ENCODE measurements at places on chromosomes 5 and 9.

GRCh38 chr5:5971203-5971602 lies 407.1 kb downstream of the MED10 start:
- DNase-seq: no peak

- no peak for DNase-seq
Observed at GRCh38 chr5:144100702-144101101, 69.8 kb downstream of the YIPF5 start.

DNA sequence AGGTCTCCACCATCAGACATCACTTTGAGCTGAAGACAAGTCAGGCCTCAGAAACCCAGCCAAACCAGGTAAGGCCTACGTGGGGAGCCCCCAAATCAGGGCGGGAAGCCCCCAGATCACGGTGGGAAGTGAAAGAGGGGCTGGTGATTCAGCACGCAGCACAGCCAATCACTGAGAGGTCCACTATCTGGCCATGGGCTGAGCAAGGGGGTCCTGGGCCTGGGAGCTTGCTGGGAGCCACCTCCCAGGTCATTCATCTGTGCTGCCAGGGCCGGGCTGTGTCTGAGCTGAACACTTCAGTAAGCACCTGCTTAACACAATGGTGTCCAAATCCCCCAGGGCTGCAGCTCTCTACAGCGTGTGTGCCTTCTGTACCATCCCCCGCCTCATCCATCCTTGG lies 15.5 kb downstream of the MED10 start:
- no peak for DNase-seq

- DNase-seq: no peak
Observed at GRCh38 chr5:14777187-14777586, 94.4 kb downstream of the ANKH start.

DNA sequence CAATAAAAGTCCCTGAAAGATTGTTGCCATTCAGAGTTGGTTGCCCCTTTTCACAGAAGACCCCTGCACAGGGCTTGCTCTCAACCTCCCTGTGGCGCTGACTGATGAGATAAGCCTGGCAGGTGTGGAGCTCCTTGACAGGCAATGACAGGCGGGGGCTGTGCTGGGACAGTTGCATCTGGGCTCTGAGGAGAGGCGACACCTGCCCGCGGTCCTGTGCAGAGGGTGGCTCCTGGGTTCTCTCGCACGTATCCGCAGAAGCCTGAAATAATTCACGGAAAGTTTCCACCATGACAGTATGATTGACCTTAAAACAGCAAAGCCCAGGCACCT lies 19.8 kb upstream of the EXOC3 start:
- no peak for DNase-seq

DNA sequence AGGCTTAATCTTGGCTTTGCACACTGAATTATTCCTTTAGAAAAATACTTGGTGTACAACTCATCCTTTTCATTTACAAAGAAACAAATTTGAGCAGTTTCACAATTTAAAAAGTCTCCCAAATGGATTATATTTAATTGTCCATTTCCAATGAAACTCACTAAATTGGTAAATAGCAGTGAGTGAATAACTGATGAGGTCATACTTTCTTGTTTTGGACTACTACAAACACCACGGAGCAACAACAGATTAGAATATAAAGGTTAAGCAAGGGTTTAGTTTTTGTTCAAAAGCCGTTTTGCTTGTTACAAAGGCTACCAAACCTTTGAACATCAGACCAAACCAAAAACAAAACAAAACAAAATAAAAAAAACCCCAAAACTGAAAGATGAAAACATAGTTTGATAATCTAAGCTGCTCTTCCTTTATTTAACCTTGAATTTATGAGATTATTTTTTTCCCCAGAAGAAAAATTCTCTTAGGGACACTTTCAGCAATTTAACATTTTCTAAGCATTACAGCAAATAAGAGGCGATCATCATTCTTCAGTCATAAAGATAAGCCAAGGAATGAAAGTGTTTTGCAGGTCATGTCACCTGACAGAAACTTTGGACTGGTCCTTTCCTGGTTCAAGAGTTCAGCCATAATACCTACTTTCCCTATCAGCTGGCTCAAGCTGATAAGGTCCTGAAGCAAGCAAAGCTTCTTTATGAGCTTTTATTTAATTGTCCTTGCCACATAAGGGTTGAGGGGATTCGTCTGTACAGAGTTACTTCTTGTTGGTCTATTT lies 99.7 kb upstream of the CDKN2B start:
- no peak for DNase-seq

- DNase-seq: no peak
Observed at GRCh38 chr5:132901730-132902129, 28.3 kb downstream of the LEAP2 start.

DNA sequence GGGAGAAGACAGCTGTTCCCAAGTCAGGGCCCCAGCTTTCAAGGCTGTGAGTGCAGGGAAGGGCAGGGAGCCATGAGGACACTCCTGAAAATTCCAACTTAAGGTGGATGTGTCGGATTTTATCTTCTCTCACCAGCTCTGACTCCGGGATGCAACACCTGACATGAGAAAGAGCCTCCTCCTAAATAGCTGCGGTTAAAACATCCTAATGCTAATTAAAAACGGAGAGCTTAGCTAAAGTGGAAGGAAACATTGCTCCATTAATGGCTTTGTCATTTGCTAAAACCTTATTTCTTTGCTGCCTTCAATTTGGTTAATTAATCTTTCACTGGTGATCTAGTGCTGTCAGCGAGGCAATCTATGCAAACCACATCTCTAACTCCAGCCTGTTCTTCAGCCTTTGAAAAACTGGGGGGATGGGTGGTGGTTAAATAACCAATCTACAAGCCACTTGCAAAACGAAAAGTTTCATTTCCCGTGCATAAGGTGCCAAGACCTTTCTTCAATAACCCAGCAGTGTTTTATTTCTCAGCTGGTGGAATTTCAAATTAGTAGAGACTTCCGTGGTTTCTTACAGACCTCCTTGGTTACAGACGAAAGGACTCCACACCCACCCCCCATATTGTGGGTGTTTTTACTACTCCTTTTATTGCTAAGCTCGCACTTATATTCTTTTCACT lies 379.6 kb downstream of the MLLT3 start:
- peak; percentile 49 for DNase-seq

DNA sequence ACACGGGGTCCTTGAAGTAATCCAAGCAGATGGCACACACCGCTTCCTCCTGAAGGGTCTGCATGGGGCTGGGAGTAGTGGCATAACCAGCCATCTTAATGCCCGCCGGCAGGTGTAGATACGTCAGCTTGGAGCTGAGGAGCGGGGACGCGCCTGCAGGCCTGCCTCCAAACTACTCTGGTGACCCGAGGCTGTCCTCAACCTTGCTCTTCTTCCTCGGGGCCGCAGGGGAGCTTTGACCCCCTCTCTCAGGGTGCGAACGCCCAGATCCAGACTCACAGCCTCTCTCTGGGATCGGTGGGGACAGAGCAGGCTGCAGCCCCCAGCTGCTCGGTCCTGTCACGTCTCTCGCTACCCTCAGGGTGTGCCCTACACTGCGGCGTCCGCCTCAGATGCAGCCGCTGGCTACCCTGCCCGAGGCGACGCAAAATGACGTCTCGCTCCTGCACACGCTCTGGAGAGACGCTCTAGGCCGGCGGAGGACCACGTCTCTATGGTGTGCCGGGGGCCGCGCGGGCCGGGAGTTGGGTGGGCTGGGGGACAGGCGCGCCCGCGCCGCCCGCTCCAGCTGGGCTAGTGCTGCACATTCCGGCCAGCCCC lies at the start of gene TRIM52:
Gene TRIM52, minus strand, starts transcription at position 424 of the 600 bp plus-strand sequence. Its CDS starts 330 bp downstream, at position 94.
- DNase-seq: peak; percentile 94

DNA sequence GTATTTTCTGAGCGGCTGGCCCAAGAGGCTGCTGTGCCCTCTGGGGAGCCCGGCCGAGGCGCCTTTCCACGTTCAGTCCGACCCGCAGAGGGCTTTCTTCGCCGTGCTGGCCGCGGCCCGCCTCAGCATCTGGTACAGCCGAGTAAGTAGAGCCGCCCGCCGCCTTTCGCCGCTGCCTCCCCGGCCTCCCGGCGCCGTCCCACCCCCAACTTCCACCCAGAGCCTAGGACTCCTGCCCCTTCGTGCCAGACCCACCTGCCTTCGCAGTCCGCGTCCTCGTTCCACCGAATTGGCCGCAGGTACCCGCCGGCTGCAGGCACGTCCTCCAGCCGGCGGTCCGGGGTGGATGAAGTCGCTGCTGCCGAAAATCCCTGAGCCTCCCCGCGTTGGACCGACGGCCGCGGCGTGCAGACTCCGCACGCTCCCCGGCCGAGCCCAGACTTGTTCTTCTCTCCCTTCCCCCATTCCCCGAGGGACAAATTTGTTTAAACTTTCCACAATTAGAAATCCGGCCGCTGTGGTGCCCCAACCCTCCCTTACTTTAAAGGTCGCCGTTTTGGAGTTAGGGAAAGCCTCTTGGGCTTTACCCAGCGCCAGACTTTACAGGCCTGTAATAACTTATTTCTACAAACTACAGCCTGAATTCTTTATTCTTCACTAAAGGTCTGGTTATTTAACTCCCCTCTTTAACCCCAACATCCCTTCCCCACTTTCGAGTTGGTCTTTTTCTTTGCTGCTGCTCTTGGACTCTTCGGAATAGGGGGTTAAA lies 589 bp downstream of the RIC1 start:
- peak; percentile 49 for DNase-seq

Measured in B cell (primary cell).